ENCODE measurements at places on chromosomes 11 and 22.
A peak's percentile ranks its signal among the peaks of the same experiment; 100 is the strongest.

DNA sequence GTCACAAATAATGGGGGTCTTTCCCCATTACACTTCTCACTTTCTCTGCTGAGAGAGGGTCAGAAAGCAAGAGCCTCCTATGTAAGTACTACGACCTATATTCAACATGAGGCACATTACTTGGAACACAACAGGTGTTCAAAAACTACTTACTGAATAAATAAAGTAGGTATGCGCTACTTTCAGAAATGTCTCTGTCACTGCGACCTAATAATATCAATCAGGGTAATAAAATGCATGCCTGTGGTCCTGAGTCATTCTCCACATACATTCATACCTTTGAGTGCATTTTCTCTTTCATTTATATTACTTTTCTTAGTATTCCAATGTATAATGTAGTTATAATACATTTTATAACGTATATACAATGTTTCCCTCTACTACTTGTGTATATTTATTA lies 838.9 kb downstream of the DLG2 start:
- DNase-seq = no peak

DNA sequence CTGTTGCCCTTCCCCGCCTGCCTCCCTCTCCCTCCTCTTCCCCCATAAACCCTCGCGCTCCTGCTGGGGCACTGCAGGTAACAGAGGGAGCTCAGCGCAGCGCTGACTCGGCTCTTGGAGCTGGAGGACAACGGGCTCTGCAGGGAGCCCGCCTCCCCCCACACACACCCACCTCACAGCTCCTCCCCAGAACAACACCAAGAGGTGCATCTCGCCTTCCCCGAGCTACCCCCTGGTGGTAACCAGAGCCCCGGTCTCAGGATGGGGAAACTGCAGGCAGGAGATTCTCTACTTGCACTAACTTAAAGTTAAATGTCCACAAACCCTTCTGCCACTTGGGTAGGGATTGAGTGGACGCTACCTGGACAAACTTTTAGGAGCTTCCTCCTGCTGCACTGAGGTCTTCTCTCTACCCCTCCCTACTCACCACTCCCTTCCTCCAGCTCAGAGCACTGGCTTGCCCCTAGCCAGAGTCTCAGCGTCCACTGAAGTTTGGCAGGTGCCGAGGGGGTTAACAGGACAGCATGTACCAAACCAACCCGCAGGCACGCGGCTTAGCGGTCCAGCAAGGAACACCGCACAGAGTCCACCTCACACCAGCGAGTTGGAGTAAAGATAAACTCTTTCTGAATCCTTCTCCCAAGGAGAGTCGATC lies 4.0 kb upstream of the SCN4B start:
- DNase-seq = no peak

GRCh38 chr11:68412593-68413475 lies 47.7 kb upstream of the PPP6R3 start:
- no peak for DNase-seq

DNA sequence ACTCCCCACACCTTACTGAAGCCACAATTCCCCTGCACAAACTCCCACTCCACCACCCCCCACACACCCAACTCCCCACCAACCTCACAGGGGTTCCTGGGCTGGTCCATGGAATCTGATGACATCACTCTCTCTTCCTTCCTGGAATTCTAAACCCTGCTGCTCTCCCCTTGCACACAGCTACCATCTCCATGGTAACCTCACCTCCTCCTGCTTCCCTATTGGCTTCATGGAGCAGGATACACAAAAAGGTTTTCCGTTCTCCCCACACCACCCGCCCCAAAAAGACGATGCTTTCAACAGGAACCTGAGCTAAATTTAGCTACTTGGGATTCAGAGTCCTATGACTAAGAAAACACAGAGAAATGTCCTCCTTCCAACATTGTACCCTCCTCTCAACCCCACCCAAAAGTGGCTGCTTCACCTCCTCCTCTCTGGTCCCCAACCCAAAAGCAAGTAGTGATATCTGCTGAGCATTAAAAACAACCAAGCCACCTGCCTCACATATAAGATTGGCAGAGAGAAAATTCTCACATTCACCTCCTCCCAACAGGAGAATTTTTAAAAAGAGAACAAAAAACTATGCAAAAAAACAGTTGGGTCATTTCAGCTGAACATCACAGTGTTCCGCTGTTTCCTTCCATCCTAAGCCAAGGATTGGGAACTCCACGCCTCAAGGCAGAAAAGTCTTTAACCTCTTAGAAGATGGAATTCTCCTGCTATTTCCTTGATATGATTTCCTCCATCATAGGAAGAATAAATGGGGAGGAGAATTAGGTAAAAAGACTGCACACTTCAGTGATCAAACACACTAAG lies 66.9 kb downstream of the RBFOX2 start:
- peak; percentile 12 for DNase-seq

DNA sequence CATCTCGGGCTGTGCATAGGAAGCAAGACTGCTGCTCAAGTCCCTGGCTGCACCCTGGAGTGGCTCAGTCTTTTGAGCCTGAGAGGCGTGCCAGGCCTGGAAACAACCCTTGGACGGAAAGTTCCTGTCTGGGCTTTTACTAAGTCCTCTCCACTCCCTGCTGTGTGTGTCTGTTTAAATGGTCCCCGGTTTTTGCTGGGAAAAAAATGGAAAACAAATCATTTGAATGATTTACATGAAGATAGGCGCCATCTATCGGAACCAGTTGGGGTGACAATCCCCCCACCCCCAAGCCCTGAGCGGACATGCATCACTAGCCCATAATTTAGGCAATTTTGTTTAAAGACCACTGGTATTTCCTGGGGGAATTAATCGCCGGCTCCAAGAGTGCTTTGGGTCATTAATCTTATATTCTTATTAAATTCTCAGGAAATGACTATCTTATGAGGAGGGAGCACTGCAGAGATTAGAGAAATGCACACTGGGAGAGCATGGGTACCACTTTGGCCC lies 2.7 kb upstream of the GAB2 start:
- peak; percentile 18 for DNase-seq

DNA sequence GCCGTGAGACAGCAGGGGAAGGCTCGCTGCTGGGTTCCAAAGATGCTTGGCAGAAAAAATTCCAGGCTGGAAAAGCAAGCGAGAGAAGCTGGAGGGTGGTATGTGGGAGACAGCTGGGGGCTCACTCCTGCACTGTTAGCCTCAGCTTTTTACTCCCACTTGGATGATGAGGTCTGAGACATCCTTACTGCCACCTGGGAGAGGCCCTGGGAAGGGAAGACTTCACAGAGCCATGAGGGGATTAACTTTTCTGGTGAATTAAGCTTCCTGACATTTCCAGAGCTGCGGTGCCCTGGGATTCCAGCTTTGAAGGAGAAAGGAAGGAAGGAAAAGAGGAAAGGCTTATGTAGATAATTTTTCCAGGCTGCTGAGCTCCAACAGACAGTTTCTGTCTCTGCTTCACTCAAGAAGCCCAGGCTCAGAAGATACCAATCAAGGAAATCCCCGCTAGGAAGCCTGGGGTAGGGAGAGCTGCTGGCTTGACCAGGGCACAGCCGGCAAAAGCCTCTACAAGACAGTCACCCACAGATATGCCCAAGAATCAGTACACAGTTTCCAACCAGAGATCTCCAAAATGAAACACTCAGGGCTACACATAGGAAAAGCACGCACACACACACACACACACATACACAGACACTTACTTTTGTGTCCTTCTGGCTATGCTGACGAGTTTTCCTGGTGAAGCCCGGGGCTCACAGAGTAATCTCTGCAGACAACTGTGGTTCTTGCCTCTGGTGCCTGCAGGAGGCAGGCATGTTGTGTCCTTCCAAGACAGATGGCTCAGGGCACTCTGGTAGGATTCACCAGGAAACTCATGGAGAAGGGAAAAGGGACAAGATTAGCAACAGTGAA lies 907 bp downstream of the MCHR1 start:
- DNase-seq = no peak
